ENCODE measurements at places on chromosomes 7 and 10. TPM values are rescaled to one million over a fixed set of nuclear protein-coding genes. Genes with fewer than 3 reads are reported as not detected.

Gene MMRN2
- total RNA-seq: 22.7 TPM

Gene MRPS33
- total RNA-seq: 132 TPM

Gene ABLIM1
- 529 TPM for total RNA-seq

Gene TWIST1
- 0.69 TPM for total RNA-seq

Gene PRR15
- 0.29 TPM for total RNA-seq

Gene CFAP58
- total RNA-seq: 3.2 TPM

Gene PLOD3
- total RNA-seq: 30.1 TPM

Gene PITX3
- total RNA-seq: 1.0 TPM

Gene CNPY1
- not detected for total RNA-seq

Gene LGI1
- total RNA-seq: not detected

Gene SBDS
- total RNA-seq: 259 TPM

Gene ADCY1
- total RNA-seq: 4.5 TPM

Gene KIAA1549
- 1.3 TPM for total RNA-seq

Gene FGFR2
- 0.53 TPM for total RNA-seq

Gene HSPA12A
- 17.0 TPM for total RNA-seq

Gene CBX3
- total RNA-seq: 60.5 TPM

Gene C10orf105
- total RNA-seq: not detected

Gene ASZ1
- not detected for total RNA-seq

Gene TAS2R41
- total RNA-seq: not detected

Gene NFE2L3
- total RNA-seq: 1.8 TPM

Gene MMD2
- not detected for total RNA-seq

Gene HTR7
- total RNA-seq: 0.66 TPM

Gene IDI2
- 0.28 TPM for total RNA-seq

Gene CLRN3
- 0.35 TPM for total RNA-seq

Gene PRKAR2B
- 31.4 TPM for total RNA-seq

Gene SLC26A3
- total RNA-seq: not detected

Gene ECHS1
- 184 TPM for total RNA-seq

Gene LDB3
- total RNA-seq: 1,136 TPM

Gene SLC25A28
- total RNA-seq: 37.9 TPM

Gene ZNF488
- not detected for total RNA-seq

Gene CELF2
- total RNA-seq: 61.5 TPM

Gene OR2F1
- total RNA-seq: not detected

Gene SAMD9L
- 5.1 TPM for total RNA-seq

Gene GRID1
- 1.5 TPM for total RNA-seq

Gene FKBP6
- not detected for total RNA-seq

Gene OPALIN
- not detected for total RNA-seq

Gene C1GALT1
- 36.4 TPM for total RNA-seq
